ENCODE measurements at places on chromosomes 3 and 15. TPM values are rescaled to one million over a fixed set of nuclear protein-coding genes. Genes with fewer than 3 reads are reported as not detected.

Gene ZMYND10
- under 0.01 TPM for total RNA-seq

Gene P2RY13
- not detected for total RNA-seq

Gene CHRNA5
- 3.6 TPM for total RNA-seq

Gene EFL1
- 17.4 TPM for total RNA-seq

Gene TSC22D2
- total RNA-seq, result 4.9 TPM

Data from dermis lymphatic vessel endothelial cell (primary cell).